Bronchial epithelial cell (primary cell): ENCODE measurements at places on chromosomes 6 and 20. TPM values are rescaled to one million over a fixed set of nuclear protein-coding genes. Genes with fewer than 3 reads are reported as not detected.

EDN1 gene
- total RNA-seq: 2.9 and 9.7 TPM in 2 replicates

PXDC1 gene
- total RNA-seq: 47.6 and 64.5 TPM in 2 replicates

PAX1 gene
- not detected in 2 replicates for total RNA-seq

TRIM40 gene
- not detected in 2 replicates for total RNA-seq

QRSL1 gene
- total RNA-seq: 13.4 and 22.6 TPM in 2 replicates

PCSK2 gene
- not detected in 2 replicates for total RNA-seq

RSPO3 gene
- total RNA-seq: not detected in 2 replicates

GRCh38 chr6:147159536-147160374, 44.5 kb upstream of the STXBP5 start:
- DNase-seq: no peak

- no peak for DNase-seq
Measured at GRCh38 chr6:88365230-88365629, 199.1 kb upstream of the CNR1 start.
